Bone marrow (tissue), 2 donors: ENCODE measurements at places on chromosomes 3 and 15.

DNA sequence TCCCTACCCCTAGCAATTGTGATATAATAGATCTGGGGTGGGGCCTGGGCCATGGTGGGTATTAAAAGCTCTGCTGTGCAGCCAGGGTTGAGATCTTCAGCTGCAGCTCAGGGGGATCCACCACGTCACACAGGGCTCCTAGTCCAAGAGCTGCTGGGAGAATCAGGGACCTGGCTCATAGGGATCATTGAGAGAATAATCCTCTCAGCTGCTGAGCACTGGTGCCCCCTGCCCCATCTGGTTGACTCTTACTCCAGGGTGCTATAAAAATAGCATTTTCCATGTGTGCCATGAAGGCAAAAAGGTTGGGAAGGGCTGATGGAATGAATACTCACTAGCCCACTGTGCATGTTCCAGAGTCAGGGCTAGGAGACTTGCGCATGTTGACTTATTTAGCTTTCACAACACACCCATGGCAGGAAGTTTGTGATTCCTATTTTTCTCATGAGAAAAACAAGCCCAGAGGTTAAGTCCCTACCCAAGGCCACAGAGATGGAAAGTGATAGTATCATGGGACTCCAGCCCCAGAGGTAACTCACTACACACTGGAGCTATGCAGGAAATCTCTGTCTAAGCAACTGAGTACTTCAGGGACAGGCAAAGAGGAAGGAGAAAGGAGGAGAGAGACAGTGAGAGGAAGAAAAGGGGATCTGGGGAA lies 94.6 kb upstream of the HERC1 start:
- DNase-seq: no peak

DNA sequence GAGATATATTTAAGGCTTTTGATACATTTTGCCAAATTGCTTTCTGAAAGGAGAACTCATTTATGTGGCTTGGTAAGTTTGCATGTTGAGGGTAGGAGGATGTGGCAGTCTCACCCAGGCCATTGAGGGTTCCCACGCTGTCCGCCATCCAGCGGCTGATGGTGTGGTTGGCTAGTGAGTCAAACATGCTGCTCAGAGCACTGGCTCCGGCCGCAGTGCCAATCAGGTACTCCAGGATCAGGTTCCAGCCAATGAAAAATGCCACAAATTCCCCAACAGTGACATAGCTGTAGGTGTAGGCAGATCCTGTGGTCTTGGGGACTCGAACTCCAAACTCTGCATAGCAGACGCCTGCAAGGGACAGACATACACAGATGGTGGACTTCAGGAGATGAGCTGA lies 82.3 kb downstream of the CLDN11 start:
- DNase-seq: no peak

- no peak for DNase-seq
These were observed 579.8 kb upstream of the SUCLG2 start for GRCh38 chr3:68234076-68234780.

DNA sequence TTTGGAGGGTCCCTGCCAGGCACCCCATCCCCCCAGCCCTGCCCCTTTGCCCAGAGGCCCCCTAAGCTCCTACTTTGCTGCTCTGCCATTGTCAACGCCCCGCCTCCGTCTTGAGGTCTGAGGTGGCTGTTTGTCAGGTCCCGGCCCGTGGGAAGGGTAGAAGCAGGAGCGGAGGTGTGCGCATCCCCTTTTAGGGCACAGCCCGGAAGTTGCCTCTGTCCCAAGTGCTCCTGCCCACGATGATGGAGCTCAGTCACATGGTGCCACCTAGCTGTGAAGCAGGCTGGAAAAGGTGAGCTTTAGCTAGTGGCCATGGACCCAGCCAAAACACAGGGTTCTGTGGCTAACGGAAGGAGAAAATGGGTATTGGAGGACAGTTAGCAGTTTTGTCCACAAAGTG lies 28.5 kb upstream of the LCTL start:
- DNase-seq: no peak

DNA sequence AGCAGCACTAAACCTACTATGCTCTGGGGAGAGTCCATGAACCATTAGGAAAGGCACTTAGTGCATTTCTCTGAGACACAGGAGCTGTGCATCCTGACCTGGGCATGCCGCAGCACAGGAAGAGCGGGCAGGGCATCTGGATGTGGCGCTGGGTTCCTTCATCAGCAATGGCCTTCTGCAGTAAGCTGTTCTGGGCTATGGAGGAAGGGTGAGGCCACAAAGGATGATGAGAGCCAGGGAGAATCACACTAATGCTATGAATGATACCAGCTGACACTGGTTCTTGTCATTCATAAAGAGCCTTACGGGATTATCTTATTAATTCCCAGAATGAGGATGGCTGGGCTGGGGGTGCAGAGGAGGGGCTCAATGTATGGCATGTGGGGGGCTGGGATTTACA lies 12.7 kb upstream of the SCN10A start:
- no peak for DNase-seq

GRCh38 chr3:56260262-56260661 lies 208.0 kb downstream of the ERC2 start:
- DNase-seq: no peak

DNA sequence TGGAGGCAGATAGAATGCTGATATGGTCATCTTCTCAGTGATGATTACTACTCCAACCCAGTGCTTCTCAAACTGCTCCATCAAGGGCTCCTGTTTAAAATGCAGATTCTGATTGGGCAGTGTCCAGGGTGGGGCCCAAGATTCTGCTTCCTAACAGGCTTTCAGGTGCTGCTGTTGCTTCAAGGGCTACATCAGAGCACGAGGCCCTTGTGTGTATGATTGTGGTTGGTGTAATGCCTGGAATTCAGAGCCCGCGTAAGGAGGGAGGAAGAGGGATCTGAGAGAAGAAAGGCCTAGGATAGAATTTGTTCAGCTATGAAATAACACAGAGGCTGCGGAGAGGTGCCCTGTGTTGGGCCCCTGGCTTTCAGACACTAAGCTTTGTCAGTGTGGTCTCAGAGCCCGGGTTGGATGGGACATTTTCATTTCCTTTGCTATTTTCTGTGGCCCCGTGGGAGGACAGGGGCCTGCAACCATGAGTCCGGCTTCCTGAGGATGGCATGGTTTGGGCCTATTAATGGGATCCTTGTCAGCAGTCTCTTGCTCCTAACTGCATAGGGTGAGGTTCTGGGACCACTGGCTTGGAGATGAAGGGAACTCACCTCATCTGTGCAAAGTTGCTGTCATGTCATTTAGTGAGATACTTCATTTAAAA lies 53.0 kb downstream of the ATP1B3 start:
- DNase-seq: no peak

- no peak for DNase-seq
These were observed 36.5 kb upstream of the PLXNA1 start for GRCh38 chr3:126946405-126946804.

- DNase-seq: no peak
These were observed 4.0 kb upstream of the GBE1 start for GRCh38 chr3:81765400-81765799.

DNA sequence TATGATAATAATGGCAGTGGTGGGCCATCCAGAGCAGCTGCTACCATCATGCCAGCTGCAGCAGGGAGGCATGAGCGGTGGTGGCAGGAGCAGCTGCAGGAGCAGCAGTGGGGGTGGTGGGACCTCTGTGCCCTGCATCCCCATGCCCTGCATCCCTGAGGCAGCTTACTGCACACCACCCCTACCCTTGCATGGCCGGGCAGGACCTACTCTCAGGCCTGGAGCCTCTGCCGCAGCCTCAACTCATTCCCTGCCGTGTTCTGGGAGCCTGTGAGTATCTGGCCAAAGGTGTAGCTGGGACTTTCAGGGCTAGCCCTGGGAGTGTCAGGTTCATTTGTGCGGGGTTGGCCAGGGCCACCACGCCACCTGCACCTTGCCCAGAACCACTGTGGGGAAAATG lies 3.3 kb upstream of the XCR1 start:
- no peak for DNase-seq

- DNase-seq: no peak
These were observed 74.2 kb upstream of the GAP43 start for GRCh38 chr3:115549071-115549470.

DNA sequence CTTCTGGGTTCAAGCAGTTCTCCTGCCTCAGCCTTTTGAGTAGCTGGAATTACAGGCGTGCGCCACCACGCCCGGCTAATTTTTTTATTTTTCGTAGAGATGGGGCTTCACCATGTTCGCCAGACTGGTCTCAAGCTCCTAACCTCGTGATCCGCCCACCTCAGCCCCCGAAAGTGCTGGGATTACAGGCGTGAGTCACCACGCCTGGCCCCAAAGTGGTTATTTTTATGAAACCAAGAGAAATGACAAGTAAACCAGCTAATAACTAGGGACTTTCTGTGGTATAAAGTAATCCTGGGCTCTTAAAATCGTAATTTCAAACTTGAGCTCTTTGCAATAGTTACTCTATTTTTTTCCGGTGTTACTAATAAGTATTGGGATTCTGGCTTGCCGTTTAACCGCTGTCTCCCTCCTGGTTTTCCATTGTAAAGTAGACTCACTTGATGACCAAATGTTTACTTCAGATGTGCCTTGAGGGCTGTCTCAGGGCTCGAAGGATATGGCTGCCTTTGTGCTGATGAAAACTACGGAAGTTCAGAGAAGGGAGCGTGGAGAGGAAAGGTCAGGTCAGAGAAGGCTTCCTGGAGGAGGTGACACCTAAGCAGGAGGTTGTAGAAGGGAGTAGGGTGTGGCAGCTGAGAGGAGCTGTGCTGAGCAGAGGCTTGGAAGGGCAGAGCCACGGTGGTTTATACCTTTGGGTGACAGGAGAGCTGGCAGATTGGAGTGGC lies 4.2 kb downstream of the ZSCAN2 start:
- DNase-seq: no peak

DNA sequence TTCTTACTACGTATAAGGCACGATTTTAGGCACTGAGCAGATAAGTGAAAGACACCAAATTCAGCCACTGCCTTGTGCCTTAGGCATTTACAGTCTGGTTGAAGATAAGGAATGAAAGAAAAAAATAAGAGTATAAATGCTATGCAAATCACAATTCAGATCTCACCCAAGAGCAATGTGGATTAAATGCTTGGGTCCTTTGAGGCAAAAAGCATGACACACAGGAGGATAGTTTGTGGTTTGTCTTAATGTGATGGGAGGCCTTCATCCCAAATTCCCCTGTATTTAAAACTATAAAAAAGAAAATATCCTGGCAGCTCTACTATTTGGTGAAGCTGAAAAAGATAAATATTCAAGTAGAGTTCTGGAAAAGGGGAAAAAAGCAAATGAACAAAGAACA lies 79.8 kb downstream of the TGFBR2 start:
- no peak for DNase-seq

DNA sequence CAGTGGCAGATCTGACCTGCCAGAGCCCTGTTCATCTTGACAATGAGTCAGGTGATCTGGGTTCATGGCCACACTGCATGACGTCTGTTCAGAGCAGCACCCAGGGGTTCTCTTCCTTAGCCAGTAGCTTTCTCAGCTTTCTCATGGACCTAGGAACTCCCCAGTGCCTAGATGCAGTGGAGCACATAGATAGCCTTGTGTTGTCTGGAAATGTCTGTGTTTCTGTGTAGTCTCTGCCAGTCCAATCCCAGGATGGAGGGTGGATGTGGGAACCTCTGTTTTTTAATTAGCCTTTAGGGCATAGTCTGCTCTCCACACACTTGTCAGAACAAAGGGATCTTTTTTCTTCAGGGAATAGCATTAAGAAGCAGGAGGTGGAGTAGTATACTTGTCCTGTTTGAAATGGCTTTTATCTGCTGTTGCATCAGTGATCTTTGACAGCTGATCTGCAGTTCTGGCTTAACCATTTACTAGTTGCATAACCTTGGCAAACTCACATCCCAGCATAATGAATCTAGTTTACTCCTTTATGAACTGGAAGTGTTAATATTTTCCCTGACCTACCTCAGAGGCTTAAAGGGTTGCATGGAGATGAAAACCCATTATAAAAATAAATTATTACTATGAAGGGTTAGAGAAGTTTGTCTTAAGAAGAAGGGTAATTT lies 16.1 kb upstream of the CACNA1D start:
- DNase-seq: no peak

DNA sequence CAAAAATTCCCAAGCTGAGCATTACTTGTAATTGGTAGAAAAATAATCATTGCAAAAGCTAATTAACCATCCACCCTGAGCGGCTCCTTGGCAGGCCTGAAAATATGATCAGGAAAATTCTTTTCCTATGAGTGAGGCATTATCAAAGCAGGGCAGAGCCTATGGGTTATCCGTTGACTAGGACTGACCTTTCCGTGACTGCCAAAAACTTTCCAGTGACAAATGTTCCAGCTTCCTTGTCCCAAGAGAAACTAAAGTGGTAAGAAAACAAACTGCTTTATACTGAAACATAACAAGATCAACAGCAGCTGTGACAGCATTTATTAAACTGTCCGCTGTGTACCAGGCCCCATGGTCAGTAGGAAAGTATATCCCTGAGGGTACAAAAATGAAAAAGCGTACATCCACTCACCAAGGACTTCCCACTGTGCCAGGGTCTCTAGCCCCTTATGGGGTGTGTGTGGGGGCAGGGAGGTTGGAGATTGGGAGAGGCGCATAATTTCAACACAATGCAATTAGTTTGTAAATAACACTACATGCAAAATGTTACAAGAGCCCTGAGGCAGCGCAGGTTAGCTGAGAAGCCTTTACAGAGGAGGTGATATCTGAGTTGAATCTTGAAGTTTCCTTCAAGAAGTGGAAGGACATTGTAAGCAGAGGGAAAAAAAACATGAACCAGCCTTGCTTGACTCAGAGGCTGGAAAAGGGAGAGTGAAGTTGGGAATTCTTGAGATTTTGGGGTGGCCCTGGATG lies 8.5 kb downstream of the LIPC start:
- DNase-seq: no peak

- no peak for DNase-seq
These were observed 15.4 kb downstream of the DPH3 start for GRCh38 chr3:16249336-16249735.

DNA sequence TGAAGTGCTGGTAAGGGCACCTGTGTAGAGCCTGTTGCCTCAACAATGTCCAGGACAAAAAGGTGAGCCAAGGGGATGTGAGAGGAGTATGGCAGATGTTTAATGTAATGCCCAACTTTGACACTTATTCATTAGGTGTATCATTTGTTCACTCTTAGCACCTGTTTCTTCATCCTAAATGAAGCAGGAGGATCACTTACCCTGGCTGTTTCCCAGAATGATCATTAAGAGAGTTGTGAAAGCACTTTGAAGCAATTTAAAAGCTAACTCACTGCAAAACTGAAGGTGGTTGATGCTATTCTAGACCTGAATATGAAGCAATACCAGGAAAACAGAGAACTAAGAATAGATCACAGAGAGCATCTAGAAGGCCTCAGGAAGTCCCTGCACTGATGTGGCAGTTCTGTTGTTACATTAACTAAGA lies 3.4 kb upstream of the HHLA2 start:
- no peak for DNase-seq
